ENCODE measurements at places on chromosomes 16 and 17.

DNA sequence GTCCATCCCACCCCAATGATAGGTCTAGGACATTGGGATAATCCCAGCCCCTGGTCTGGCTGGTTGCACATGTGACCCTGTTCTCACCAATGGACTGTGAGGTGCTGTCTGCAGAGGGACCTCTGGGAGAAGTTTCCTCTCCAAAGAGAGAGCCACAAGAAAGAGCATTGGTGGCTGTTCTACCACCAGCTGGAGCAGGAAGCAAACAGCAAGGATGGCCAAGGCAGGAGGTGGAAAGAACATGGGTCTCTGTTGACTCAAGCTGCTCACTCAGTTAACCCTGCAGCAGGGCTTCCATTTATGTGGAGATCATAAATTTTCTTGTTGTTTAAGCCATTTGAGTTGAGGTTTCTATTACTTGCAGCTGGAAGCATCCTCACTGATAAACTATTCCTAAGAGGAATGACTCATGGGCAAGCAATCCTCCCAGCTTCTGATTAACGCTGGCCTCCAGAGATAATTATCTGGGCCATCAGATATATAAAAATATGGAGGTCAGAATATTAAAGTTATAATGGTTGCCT, 52.6 kb downstream of the CYB5B start:
- no peaks in the 10 kb centered on the region for H3K36me3 ChIP-seq
- H3K27me3 ChIP-seq = no peaks in the 10 kb centered on the region
- H3K4me3 ChIP-seq = no peak overlapping the region
- no peak for DNase-seq
- H3K4me1 ChIP-seq = no peaks in the 10 kb centered on the region
- no peak overlapping the region for H3K27ac ChIP-seq

- H3K4me3 ChIP-seq = no peak overlapping the region
- H3K27ac ChIP-seq = no peak overlapping the region
- H3K36me3 ChIP-seq = peaks cover 76% of the 10 kb centered on the region
- no peak for DNase-seq
Observed at GRCh38 chr17:29510953-29511352, 55.9 kb downstream of the ABHD15 start.

DNA sequence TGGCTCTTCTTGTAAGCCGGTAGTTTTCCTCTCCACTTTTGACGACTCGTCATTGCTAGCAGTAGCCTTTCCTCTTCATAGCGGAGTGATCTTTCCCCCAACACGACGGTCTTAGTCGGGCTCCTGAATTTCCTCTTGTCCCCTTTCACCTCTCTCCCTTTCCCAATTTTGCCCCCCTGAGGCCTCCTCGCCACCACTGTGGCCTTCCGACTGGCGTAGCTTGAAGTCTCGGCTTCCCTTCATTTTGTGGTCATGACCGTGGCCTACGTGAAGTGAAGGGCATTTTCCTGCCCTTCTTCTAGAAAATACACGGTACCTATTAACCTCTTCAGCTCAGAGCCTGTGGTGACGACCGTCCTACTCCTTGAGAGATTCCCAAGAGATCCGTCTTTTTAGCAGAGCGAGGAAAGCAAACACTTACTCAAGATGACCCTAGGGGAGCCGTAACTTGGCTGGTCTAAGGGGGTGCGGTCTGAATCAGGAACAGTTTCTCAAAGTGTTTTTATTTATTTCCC, 787 bp downstream of the PRKAR1A start:
- DNase-seq = no peak
- peak overlapping the region; percentile 98 for H3K27ac ChIP-seq
- H3K4me1 ChIP-seq = peaks cover 30% of the 10 kb centered on the region
- peaks cover 28% of the 10 kb centered on the region for H3K36me3 ChIP-seq

- H3K27me3 ChIP-seq = no peaks in the 10 kb centered on the region
- no peak overlapping the region for H3K4me3 ChIP-seq
- no peak for DNase-seq
- H3K36me3 ChIP-seq = peaks cover 16% of the 10 kb centered on the region
- no peaks in the 10 kb centered on the region for H3K4me1 ChIP-seq
Observed at GRCh38 chr16:4686497-4687210, 6.7 kb upstream of the NUDT16L1 start.

- peaks cover 15% of the 10 kb centered on the region for H3K36me3 ChIP-seq
- no peaks in the 10 kb centered on the region for H3K27me3 ChIP-seq
- DNase-seq = no peak
- H3K27ac ChIP-seq = no peak overlapping the region
Observed at GRCh38 chr17:42618442-42619150, 9.1 kb downstream of the TUBG1 start.

- no peak overlapping the region for H3K27ac ChIP-seq
- no peak overlapping the region for H3K4me3 ChIP-seq
- no peaks in the 10 kb centered on the region for H3K27me3 ChIP-seq
- H3K4me1 ChIP-seq = no peaks in the 10 kb centered on the region
Observed at GRCh38 chr17:7183433-7184090, 4.4 kb upstream of the ASGR1 start.

DNA sequence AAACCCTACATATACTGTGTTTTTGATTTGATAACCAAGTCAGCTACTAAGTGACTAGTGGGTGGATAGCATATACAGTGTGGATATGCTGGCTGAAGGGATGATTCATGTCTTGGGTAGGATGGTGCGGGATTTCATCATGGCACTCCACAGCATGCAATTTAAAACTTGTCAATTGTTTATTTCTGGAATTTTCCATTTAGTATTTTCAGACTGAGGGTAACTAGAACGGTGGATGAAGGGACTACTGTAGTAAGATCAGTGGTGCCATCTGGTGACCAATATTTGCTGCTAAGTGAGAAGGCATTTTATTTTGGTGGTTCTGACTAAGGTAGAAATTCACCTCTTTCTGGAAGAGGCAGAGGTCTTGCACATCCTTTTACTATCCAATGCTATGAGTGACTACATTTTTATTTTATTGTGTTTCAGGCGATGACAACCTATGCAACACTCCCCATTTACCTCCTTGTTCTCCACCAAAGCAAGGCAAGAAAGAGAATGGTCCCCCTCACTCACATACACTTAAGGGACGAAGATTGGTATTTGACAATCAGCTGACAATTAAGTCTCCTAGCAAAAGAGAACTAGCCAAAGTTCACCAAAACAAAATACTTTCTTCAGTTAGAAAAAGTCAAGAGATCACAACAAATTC, 3.1 kb downstream of the CDC6 start:
- no peaks in the 10 kb centered on the region for H3K36me3 ChIP-seq
- no peaks in the 10 kb centered on the region for H3K27me3 ChIP-seq
- peaks cover 8% of the 10 kb centered on the region for H3K4me1 ChIP-seq
- no peak overlapping the region for H3K27ac ChIP-seq
- DNase-seq = peak; percentile 82

GRCh38 chr17:64183815-64184214, 53.9 kb upstream of the ERN1 start:
- no peak overlapping the region for H3K27ac ChIP-seq
- no peak for DNase-seq

DNA sequence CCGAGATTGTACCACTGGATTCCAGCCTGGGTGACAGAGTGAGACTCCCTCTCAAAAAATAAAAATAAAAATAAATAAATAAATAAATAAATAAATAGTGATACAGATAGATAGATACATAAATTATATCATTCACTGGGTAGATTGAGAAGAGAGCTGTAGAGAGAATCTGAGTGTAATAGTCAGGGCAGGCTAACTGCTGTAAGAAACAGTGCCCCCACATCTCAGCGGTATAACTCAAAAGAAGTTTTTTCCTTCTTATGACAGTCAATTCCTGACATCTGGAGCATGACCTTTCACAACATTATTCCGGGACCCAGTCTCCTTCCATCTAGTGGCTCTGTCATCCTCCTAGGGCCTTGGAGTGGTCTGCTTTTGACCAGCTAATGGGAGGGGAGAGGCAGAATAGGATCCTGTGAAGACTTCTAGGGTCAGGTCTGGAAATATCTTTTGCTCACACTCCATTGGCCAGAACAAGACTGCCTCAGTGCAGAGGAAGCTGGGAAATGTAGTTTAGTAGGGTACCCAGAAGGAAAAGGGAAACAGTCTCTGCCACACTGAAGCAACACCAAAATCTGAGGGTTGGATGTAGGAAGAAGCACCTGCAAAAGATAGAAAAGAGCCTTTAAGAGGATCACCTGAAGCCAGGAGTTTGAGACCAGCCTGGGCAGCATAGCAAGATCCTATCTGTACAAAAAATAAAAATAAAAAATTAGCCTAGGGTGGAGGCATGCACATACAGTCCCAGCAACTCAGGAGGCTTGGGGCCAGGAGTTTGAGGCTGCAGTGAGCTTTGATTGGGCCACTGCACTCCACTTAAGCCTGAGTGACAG, 3.0 kb upstream of the QPRT start:
- H3K4me3 ChIP-seq = no peak overlapping the region
- DNase-seq = no peak
- H3K27ac ChIP-seq = no peak overlapping the region
- peaks cover 18% of the 10 kb centered on the region for H3K4me1 ChIP-seq
- H3K27me3 ChIP-seq = no peaks in the 10 kb centered on the region

- no peaks in the 10 kb centered on the region for H3K27me3 ChIP-seq
- no peak for DNase-seq
- H3K36me3 ChIP-seq = no peaks in the 10 kb centered on the region
- H3K4me3 ChIP-seq = no peak overlapping the region
Observed at GRCh38 chr16:86080131-86080875, 181.3 kb downstream of the IRF8 start.

GRCh38 chr16:49621241-49622083, 234.4 kb downstream of the ZNF423 start:
- no peaks in the 10 kb centered on the region for H3K27me3 ChIP-seq
- H3K4me3 ChIP-seq = no peak overlapping the region
- DNase-seq = no peak
- H3K27ac ChIP-seq = no peak overlapping the region

- peaks cover 8% of the 10 kb centered on the region for H3K4me1 ChIP-seq
- H3K27me3 ChIP-seq = peaks cover 3% of the 10 kb centered on the region
- no peak overlapping the region for H3K27ac ChIP-seq
- DNase-seq = no peak
Observed at GRCh38 chr16:4283939-4284338, 11.1 kb upstream of the TFAP4 start.

DNA sequence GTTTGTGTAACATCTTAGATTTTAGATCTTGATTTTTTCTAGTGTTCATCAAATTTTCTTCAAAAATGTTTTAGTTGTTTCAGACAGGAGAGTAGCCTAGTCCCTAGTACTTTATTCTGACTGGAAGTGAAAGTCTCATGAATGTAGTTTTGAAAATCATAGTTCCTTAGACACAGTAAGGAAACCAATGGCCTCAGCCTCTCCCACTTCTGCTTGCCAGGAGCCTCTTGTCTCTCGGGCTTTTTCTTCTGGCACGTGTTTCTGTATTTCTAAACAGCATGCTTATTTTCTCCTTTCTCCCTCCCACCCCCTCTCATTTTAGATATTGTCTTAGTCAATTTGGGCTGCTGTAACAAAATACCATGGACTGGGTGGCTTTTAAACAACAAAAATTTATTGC, 9.8 kb downstream of the SLFN5 start:
- peaks cover 85% of the 10 kb centered on the region for H3K4me1 ChIP-seq
- peak overlapping the region; percentile 55 for H3K27ac ChIP-seq
- H3K4me3 ChIP-seq = peak overlapping the region; percentile 64
- peaks cover 74% of the 10 kb centered on the region for H3K36me3 ChIP-seq

- no peaks in the 10 kb centered on the region for H3K36me3 ChIP-seq
- no peak overlapping the region for H3K4me3 ChIP-seq
- H3K27ac ChIP-seq = no peak overlapping the region
- no peaks in the 10 kb centered on the region for H3K4me1 ChIP-seq
- H3K27me3 ChIP-seq = no peaks in the 10 kb centered on the region
- DNase-seq = peak; percentile 79
Observed at GRCh38 chr17:64420143-64420670, 28.7 kb upstream of the MILR1 start.

GRCh38 chr17:6497496-6498221, 53.4 kb downstream of the PIMREG start:
- no peak overlapping the region for H3K4me3 ChIP-seq
- peaks cover 11% of the 10 kb centered on the region for H3K4me1 ChIP-seq
- H3K27ac ChIP-seq = no peak overlapping the region
- no peaks in the 10 kb centered on the region for H3K36me3 ChIP-seq
- no peak for DNase-seq

- H3K4me3 ChIP-seq = no peak overlapping the region
Observed at GRCh38 chr16:31267332-31268032, 7.7 kb downstream of the ITGAM start.

GRCh38 chr16:56848955-56849689, 15.9 kb upstream of the SLC12A3 start:
- H3K27me3 ChIP-seq = no peaks in the 10 kb centered on the region
- H3K4me1 ChIP-seq = peaks cover 4% of the 10 kb centered on the region
- H3K27ac ChIP-seq = no peak overlapping the region
- H3K36me3 ChIP-seq = peaks cover 7% of the 10 kb centered on the region
- H3K4me3 ChIP-seq = no peak overlapping the region
- DNase-seq = no peak

DNA sequence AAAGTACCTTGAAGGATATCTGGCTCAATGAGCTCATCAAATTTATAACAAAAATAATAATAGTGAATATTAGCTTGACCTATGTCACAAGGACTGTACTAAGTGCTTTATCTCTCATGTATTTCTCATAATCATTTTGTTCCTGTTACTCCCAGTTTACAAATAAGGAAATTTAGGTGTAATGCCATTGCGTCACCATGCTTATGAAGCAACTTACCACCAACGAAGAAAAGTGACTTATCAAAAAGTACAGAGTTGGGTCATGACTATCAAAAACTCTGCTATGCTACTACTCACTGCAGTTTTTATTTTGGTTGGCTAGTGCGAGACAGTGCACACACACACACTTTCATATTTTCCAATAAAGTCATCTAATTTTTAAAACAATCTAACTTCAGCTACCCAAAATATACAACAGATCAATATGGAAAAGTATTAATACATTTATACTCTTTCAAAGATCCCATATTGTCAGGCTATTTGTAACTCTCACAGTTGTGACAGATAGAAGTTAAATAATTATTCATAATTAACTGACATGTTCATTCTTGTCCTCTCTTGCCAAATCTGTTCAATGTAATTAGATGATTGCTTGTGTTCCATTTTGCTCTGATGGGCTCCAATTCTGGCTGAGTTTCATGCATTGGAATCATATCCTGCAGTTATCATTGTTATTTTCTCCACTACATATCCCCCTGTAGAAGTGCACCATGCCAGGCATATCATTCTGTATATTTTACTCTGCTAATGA, 119.4 kb downstream of the KCNJ2 start:
- no peak overlapping the region for H3K4me3 ChIP-seq
- H3K27ac ChIP-seq = no peak overlapping the region
- no peak for DNase-seq
- H3K36me3 ChIP-seq = no peaks in the 10 kb centered on the region
- H3K4me1 ChIP-seq = no peaks in the 10 kb centered on the region
- no peaks in the 10 kb centered on the region for H3K27me3 ChIP-seq

DNA sequence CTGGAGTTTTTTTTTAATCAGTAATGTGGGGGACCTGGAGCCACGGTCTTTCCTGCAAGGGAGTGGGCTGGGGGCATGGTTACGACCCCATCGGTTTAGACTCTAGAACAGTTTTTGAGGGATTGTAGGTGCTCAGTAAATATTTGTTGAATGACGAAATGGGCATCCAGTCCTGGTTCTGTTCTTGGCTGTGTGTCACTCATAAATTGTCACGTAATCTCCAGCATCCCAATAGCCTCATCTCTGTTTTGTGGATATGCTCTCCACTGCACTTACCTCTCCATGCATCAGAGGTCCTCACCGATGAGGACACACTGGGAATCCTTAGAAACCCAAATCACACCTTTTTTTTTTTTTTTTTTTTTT, 497 bp upstream of the SLC38A7 start:
- H3K27me3 ChIP-seq = peaks cover 3% of the 10 kb centered on the region
- peaks cover 2% of the 10 kb centered on the region for H3K36me3 ChIP-seq
- peak overlapping the region; percentile 34 for H3K27ac ChIP-seq
- no peak for DNase-seq
